ENCODE measurements at places on chromosomes 16 and 17.
A peak's percentile ranks its signal among the peaks of the same experiment; 100 is the strongest.

- no peak for DNase-seq
These were observed 7.0 kb upstream of the PPP1R27 start for GRCh38 chr17:81841866-81842265.

DNA sequence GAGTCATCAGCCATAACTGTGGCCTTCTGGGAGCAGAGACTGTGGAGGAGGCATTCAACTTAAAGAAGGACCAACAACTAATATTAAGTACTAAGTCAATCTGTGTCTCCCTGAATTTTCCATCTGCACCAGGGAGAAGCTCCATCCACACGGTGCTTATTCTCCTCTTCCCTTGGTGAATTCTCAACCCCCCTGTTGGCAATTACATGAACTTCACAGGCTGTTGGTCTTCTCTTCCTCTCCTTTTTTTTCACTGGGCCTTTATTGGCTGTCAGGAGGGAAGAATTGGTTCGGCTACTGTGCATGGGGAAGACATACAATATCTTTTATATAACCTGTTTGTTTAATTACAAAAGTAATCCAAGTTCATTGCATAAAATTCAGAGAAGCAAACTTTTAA is 152.8 kb upstream of the IRX6 start:
- DNase-seq = no peak

GRCh38 chr17:79513820-79514535 is 96.9 kb downstream of the RBFOX3 start:
- DNase-seq = no peak

GRCh38 chr16:81214745-81215166 is 23.7 kb upstream of the BCO1 start:
- peak; percentile 18 for DNase-seq

GRCh38 chr16:22423716-22424115 is 49.3 kb upstream of the CDR2 start:
- no peak for DNase-seq

DNA sequence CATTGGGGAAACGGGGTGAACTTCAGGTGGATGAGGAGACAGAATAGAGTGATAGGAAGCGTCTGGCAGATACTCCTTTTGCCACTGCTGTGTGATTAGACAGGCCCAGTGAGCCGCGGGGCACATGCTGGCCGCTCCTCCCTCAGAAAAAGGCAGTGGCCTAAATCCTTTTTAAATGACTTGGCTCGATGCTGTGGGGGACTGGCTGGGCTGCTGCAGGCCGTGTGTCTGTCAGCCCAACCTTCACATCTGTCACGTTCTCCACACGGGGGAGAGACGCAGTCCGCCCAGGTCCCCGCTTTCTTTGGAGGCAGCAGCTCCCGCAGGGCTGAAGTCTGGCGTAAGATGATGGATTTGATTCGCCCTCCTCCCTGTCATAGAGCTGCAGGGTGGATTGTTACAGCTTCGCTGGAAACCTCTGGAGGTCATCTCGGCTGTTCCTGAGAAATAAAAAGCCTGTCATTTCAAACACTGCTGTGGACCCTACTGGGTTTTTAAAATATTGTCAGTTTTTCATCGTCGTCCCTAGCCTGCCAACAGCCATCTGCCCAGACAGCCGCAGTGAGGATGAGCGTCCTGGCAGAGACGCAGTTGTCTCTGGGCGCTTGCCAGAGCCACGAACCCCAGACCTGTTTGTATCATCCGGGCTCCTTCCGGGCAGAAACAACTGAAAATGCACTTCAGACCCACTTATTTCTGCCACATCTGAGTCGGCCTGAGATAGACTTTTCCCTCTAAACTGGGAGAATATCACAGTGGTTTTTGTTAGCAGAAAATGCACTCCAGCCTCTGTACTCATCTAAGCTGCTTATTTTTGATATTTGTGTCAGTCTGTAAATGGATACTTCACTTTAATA is 7.0 kb upstream of the TMEM235 start:
- DNase-seq = peak; percentile 63

DNA sequence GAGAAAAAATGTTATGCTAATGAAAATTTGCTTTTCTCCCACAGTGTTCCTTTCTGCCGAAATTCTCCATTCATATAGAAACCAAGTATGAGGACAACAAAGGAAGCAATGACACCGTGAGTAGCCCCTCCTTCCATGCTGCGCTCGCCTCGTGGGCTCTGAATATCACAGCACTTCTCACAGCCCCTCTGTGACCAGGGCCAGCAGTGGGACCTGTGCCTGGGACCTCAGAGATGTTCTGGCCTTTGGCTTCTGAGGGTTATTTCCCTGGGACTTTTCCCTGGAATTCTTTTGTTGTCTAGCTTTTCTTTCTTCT is 139.6 kb upstream of the NOL11 start:
- peak; percentile 27 for DNase-seq

- DNase-seq = peak; percentile 95
These were observed 7.5 kb downstream of the SRSF1 start for GRCh38 chr17:57999496-58000017.

DNA sequence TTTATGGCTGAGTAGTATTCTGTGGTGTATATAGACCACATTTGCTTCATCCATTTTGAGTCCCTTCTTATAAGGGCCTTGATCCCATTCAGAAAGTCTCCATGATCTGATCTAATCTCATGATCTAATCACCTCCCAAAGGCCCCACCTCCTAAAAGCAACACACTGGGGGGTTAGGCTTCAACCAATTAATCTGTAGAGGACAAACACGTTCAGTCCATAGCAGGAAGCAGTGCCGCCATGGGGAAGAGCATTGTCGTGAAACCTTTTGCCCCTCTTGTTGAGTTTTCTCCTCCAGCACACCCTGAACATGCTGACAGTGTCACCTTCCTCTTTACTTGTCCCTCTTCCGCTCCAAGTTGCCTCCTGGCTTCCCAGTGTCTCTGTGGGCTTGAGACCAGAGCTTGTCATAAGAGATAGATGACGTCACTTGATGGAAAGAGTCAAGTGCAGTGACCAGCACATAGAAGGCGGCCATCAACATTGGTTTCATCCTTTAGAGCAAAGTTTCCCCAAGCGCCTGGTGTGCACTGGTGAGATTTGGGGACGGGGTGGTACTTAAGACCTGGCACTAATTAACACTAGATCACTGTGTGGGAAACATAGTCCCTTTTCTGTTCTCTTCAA is 74.1 kb downstream of the PRKCB start:
- DNase-seq = no peak

DNA sequence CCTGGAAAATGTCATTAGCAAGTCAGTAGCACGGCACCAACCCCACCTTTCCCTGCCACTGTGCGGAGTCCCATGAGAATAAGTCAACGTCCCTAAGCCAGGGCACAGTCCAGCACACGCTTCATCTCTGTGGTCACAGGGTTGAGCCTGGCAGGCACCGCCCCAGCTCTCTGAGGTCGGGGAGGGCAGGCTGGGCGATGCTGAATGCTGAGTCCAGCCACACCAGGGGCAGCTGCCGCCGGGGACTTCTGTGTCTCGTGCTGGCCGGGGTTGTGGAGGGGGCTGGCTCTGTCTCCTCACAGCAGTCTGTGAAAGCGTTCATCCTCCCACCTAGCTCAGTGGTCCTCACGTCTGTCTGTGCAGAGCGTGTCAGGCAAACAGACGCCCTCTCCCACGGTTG is 53.2 kb downstream of the BANP start:
- no peak for DNase-seq

GRCh38 chr16:85067426-85067825 is 39.8 kb downstream of the KIAA0513 start:
- DNase-seq = no peak

DNA sequence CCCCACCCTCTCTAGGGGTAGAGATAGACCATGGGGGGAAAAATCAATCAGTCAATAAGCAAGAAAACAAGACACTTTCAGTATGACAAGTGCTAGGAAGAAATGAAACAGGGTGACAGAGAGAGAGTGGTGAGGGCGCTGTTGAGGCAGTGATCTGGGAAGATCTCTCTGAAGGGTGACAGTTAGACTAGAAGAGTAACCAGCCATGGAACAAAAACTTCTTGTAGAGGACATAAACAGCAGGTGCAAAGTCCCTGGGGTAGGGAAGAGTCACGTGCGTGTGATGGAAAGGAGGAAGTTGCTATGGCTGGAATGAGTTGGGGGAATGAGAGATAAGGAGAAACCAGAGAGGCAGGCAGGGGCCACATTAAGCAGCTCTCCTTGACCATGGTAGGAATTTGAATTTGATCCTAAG is 16.8 kb upstream of the EMP2 start:
- no peak for DNase-seq

GRCh38 chr16:22313876-22314470 is 16.8 kb downstream of the POLR3E start:
- no peak for DNase-seq

DNA sequence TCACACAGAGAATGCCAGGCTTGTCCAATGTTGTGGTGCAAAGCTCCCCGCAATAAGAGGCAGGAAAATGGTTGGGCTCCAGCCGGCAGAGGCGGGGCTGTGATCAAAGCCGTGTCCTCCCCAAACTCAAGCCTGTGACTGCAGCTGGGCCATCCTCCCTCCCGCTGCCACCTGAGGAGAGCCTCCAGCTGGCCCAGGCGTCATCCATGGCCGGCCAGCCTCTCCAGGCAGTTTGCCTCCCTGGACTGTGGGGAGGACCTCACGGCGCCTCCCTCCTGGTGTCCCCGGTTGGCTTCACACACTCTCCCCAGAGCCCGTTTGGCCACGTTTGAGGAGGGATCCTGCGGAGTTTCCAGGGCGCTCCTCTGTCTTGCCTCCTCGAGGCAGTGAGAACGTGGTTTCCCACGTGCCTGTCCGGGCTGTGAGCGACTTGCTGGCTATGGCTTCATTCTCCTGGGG is 134.1 kb downstream of the IRF8 start:
- peak; percentile 81 for DNase-seq

DNA sequence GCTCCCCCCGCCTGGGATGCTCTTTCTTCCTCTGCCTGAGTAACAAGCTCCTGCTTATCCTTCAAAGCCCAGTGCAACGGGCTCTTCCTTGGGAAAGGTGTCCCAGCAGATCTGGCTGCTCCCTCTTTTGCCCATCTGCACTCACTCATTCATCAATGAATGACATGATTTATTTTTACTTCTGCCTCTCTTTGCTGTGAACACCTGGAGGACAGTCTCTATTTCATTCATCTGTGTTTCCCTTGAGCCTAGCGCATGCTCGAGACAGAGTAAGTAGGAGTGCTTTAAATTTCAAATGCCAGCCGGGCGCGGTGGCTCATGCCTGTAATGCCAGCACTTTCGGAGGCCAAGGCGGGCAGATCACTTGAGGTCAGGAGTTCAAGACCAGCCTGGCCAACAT is 22.0 kb upstream of the GINS2 start:
- DNase-seq = no peak

- DNase-seq = no peak
These were observed 422.9 kb downstream of the TMEM114 start for GRCh38 chr16:8167436-8167835.

GRCh38 chr17:41992576-41992975 is 24.7 kb downstream of the DNAJC7 start:
- DNase-seq = peak; percentile 25

GRCh38 chr17:74202938-74203337 is 540 bp upstream of the RPL38 start:
- no peak for DNase-seq

DNA sequence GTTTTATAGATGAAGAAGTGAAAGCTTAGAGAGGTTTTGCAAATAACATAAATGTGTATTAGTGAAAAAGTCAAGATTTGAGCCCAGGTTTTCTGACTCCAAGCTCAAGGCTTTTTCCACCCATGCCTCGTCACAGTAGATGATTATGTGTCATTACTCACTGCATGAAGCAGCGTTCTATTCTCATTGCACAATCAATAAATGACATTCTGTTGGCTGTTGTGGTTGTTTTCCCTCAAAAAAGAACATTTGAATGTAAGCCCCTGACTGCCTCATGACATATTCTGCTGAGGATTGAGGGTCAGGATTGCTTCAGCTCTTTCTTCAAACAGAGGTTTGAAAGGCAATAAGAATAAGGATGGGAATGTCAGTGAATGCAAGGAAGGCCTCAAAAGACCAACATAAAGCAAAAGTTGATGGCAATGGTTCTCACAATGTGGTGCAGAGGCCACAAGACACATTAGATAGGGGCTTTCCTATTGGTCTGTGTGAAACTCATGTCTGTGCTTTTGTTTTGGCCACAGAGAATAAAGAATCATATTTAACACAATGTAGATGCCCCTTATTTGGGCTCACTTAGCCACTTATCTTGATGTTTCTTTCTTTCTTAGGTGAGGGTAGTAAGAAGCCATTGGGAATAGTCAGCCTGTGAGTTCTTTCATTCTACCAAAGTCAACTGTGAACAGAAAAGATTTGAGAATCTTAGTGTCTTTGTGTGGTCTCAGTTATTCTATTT is 5.4 kb upstream of the MMD start:
- DNase-seq = no peak

GRCh38 chr16:24045641-24046040 is 209.9 kb downstream of the PRKCB start:
- DNase-seq = peak; percentile 75

- peak; percentile 75 for DNase-seq
These were observed 89.9 kb upstream of the CIBAR2 start for GRCh38 chr16:85202051-85202601.

GRCh38 chr16:30082545-30083090 is 6.8 kb downstream of the PPP4C start:
- no peak for DNase-seq

DNA sequence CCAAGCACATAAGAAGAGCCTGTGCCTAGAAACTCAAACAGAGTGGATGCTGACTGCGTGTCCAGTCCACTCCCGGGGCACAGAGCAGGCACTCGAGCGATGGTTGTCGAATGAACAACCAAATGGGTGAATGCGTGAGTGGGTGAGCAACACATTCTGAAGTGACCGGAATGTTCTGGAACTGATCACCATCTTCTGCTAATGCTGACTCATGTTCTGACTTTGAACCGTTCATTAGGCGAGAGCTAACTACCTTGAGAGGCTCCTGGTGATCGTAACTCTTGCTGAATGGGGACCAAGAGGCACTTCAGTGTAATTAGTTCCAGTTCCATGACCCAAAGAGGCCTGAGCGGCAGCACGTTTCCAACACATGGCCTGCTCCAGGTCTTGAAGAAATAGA is 37.9 kb downstream of the IRF8 start:
- no peak for DNase-seq

DNA sequence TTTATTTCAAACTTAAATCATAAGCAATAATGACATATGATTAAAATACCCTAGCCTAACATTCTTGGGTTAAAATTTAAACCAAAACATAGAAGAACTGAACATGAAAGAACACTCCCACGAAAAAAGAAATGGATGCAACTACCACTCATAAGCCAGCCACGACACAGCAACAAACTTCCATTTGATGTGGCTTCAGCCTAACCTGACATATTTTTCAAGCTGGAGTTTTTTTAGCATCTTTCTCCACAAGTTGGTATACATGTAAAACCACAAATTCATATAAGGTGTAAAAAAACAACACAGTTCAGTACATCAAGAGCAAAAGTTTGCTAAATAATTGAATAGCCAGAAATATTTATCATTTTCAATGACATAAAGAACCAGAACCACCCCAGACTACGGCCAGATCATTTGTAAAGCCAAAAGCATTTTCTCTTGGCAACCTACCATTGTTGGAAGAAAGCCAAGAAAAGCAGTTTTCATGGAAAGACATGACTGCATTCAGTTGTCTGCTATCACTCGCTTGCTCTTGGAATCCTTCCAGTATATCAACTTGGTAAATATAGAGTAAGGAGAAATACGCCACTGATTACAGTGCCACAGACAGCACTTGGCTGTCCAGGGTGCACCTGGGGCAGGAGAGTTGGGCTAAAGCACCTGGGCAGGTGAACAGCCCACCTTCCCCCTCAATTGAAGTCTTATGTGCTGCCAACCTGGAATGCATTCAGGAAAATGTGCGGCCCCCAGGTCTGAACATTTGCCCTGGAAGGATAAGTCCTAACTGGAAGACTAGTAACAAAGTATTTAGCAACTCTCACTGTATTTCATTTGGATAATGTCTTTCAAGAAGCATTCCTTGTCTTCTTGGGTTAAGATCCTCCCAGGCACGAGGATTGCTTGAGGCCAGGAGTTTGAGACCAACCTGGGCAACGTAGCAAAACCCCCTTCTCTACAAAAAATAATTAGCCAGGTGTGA is 60.5 kb downstream of the CREBBP start:
- DNase-seq = peak; percentile 84
